ENCODE measurements at places on chromosomes 4 and X.
A peak's percentile ranks its signal among the peaks of the same experiment; 100 is the strongest.

- DNase-seq, result no peak
These were observed 45.7 kb downstream of the GPAT3 start for GRCh38 chr4:83581411-83582288.

DNA sequence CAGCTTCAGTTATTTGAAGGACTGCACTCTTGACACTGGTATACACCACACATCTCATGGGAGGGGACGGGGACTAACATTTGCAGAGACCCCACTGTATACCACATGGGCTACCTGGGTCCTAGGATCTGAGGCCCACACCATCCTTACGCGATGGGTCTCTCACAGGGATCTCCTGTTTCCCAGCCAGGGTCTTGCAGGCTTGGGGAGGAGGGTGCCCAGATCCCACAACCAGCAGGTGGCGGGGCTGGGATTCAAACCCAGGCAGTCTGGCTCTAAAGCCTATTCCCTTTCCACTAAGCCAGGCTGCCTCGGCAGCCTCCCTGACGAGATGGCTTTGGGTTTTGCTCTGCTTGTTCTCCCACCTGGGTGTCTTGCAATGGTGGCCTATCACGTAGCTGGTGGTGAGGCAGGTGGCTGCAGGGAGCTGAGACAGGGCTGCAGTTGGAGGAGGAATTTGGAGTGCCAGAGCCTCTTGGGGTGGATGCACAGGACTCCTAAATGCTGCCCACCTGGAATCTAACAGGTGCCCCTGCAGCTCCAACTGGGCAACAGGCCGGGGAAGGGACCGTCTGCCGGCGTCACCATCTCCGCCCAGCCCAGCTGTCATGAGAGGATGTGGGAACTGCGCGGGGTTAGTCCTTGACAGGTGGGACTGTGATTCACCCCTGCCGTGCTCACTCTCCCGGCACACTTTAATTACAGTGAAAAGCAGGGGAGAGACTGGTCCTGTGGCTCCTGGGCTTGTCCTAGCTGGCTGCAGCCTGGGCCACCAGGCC, 110.7 kb downstream of the PSAPL1 start:
- peak; percentile 91 for DNase-seq

GRCh38 chrX:20382518-20383297, 116.0 kb upstream of the RPS6KA3 start:
- DNase-seq, result no peak

- no peak for DNase-seq
These were observed 17.2 kb upstream of the USP27X start for GRCh38 chrX:49862093-49862492.

GRCh38 chrX:133994576-133994975, 9.2 kb upstream of the GPC3 start:
- no peak for DNase-seq

DNA sequence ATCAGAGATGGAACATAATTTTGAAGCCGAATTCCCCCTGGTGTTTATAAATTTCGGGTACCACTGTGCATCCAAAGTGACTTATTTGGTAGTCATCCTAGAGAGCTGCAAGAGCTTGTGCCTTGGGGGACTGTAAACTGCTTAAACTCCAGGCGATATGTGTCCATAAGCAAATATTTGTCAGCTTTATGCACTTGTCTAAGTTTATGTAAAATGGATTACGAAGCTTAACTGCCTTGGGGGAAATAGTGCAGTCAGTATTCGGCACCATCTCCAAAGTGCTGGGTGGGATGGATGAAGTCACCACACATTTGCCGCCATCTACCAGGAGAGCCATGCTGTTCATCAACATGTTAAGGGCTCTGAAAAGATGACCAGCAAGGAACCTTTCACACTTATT, 65.9 kb downstream of the CC2D2A start:
- DNase-seq, result no peak

GRCh38 chr4:38055566-38055965, 95.4 kb downstream of the PTTG2 start:
- DNase-seq, result no peak

- no peak for DNase-seq
These were observed 4.9 kb downstream of the PRDM8 start for GRCh38 chr4:80202190-80202711.

GRCh38 chr4:99394896-99395295, 40.2 kb downstream of the ADH7 start:
- no peak for DNase-seq

DNA sequence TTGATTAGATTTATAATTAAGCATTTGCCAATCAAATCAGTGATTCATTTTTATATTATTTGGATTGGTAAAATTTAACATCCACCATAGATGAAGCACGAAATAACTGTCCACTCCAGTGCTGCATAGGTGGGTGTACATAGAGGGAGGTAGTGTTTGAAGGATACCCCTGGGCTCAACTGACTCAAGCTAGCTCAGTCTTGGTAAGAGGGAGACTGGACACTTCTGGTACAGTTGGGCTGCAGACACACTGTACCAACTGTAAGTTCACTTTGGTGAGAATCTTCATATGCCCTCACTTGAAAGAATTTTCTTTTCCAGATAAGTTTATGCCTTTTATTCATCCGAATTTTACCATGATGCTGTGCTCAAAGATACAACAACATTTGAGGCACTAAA, 48.6 kb upstream of the UGT2B15 start:
- no peak for DNase-seq

- no peak for DNase-seq
These were observed 9.0 kb downstream of the FBXO8 start for GRCh38 chr4:174274436-174274835.

DNA sequence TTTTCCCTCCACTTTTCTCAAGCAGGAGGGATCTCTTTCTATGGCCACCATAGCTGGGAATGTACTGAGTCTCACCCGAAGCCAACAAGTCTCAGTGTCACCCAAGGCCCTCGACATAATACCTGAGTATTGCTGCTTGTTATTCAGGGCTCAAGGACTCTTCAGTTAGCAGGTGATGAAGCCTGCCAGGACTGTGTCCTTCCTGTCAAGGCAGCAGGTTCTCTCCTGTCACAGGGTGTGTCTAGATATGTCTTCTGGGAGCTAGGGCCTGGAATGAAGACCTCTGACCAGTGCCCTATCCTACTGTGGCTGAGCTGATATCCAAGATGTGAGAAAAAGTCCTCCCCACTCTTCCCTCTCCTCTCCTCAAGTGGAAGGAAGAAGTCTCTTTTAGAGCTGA, 391.0 kb upstream of the DIPK2B start:
- DNase-seq, result no peak

DNA sequence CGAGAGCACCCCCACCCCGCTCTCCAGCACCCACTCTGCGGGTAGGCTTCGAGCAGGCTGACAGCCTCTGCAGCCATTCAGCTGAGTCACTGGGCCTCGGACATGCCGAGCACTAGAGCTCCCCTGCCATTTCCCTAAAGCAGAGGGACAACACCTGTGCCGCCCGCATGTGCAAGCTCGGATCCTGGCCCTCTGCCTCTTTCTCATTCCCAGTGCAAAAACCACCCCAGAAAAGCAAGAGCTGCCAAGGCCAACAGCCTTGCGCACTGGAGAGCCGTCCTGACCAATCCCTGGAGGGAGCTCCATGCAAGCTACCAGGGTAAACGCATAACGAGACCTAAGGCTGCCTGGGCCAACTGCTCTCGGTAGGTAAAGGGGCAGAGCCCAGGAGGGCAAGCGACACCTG, 5.3 kb downstream of the HCFC1 start:
- DNase-seq, result no peak

- DNase-seq, result no peak
These were observed 26.9 kb upstream of the AMOT start for GRCh38 chrX:112867570-112867969.

DNA sequence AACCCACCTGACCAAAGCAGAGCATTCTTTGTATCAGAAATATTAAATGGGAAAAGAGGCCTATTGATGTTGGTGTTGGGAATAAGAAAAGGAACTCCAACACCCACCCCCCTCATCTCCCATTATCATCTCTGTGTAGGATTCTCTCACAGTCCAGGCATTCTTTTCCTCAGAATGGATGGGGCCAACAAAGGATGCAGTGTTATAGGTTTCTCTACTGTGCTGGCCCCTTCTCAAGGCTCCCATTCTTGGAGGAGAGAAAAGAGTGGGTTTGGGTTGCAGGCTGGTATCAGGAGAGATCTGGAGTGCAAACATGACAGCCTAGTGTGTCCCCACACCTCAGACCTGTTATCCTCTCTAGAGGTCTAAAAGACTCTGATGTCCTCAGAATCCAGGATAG, 59.6 kb downstream of the UGT8 start:
- DNase-seq, result no peak

DNA sequence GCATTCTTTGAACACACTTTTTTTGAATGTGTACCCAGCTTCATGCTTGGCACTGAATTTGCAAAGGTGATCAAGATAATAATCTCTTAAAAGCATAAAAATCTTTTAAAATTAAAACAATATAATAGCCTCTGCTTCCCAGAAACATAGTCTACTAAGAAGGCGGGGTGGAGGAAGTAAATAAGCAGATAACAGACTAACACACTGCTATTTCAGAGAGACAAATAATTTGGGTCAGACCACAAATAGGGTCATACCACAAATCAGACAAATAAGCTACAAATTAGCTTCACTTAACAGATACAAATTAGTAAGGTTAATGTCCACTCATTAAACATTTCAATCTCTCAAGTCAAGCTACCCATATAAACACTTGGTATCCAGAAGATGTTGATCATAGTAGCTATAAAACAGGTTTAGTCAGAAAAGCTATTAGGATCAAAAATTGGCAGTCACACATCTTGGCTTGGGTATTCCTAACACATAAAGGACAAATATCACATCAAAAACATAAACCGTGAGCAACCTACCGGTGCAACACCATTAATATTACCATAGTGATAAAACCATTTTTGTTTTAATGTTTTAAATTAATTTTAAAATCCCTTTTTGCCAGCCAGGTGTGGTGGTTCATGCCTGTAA, 47.3 kb downstream of the PPP3CA start:
- no peak for DNase-seq
